ENCODE measurements at places on chromosomes 6 and 20.

DNA sequence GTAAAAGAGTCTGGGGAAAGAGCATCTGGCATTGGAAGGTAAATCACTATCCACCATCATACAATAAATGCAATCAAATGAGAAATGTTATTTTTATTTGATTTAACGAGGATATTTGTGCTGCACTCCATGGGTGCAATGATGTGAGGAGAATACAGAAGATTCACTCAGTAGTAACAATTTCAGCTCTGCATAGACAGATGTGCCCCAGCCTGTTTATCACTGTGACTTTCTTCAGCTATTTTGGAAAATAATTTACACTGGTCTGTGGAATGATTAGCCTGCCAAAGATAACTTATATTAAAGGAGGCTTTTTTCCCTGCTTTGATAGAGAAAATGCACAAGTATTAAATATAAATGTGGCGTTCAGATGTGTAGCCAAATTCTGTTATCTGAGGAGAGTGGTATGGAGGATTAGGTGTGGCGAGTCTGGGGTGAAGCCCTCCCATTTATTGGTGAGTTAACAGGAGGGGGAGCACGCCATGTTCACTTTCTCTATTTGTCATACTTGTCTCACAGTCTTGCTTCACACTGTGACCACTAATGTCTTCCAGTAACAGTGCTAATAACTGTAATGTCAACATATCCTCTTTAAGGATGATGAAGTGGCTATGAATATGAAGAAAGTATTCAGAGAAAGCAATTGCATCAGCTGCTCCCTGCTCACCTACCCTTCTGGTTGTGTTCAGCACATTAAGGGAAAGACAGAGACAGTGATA, 645.6 kb downstream of the MMUT start:
- no peak for DNase-seq

GRCh38 chr6:4670824-4671409, 105.3 kb upstream of the CDYL start:
- DNase-seq: no peak

GRCh38 chr6:148827416-148828045, 80.7 kb downstream of the UST start:
- DNase-seq: no peak

- no peak for DNase-seq
Observed at GRCh38 chr6:73528897-73529296, 8.1 kb upstream of the EEF1A1 start.

GRCh38 chr20:10329387-10330005, 104.5 kb downstream of the MKKS start:
- no peak for DNase-seq

DNA sequence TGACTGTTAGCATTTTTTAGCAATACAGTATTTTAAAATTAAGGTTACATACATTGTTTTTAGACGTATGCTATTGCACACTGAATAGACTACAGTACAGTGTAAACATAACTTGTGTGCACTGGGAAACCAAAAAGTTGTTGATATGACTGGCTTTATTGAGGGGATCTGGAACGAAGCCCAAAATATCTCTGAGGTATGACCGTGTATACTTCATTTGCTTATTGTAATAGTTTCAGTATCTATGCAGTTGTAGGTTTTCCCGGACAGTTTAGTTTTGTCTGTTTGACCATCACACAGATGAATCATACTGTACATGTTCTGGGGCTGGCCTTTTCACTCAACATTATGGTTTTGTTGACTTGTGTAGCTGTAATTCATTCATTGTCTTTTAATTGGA, 6.9 kb upstream of the ZBTB12 start:
- no peak for DNase-seq
